ENCODE measurements at places on chromosomes 1 and 21.
A peak's percentile ranks its signal among the peaks of the same experiment; 100 is the strongest.

GRCh38 chr1:29974316-29974724 is 738.0 kb downstream of the PTPRU start:
- no peak for DNase-seq

DNA sequence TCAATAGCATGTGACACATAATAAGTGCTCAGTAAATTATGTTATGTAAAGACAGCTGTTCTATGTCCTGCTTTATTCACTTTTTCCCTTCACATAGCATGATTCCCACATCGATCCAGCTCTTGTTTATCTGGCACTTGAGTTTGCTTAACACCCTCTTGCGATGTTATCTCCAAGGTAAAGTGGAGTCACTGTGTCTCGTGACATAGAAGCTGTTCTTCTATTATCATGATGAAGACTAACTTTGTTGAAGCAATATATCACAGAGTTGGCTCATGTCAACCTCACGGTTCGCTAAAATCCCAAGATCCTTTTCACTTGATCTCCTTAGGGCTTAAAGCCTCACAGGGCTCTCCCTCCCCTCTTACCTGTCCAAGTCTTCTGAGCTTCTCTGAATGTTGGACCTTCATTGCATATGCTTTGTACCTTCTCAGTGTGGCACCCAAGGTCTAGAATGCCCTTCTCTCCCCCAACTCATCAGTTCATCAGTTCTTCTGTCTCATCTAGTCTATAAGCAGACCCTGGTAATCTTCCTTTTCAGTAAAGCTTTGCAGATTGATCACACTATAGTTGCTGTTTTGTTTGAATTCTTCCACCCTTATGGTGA is 38.0 kb downstream of the PLXNA2 start:
- no peak for DNase-seq

DNA sequence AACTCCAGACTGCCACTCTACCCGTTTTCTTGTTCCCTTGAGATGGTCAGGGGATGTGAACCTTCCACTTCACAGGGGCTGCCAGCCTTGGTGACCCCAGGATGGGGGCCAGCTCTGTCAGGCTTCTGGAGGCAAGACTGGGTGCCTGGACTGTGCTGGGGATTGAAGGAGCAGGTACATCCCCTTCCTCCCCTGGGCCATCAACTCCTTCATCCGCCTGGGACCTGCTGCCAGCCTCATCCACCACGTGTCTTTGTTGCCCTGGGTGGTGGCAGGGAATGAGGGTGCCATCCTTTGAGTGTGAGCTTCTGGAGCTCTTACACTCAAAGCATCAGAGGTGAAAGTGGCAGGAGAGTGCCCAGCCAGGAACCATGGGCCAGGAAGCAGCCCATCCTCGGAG is 139.6 kb downstream of the IGSF21 start:
- DNase-seq: no peak

DNA sequence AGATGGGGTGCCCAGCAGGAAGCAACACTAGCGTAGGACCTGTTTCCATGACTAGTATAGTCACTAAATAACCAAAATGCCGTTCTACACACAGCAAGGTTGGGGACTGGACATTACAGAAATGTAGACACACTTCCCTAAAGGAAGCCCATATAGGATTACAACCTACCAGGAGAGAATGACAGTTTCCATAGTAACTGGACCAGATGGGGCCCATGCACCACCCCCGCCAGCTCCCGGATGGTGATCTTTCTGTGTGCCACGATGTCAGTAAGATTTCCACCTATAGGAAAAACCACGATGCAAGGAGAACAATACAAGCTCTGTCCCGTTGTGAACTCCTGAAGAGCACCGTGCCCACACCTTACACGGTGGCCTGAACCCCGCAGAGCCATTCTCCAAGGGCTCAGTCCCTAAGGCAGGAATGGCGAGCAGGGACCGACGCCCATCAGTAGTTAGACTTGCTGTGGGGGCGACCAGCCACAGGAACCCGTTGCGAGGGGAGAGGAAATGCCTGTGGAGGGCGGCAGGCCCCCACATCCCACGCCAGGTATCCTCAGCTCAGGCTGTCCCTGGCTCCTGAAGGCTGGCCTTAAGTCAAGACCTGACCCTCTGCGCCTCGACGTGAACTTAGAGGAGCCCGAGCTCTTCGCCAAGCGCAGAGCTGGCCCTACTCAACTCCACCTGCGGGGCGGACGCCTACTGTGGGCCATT is 13.6 kb upstream of the CEP85 start:
- no peak for DNase-seq

GRCh38 chr1:39981385-39981784 is 26.4 kb downstream of the MFSD2A start:
- no peak for DNase-seq

- DNase-seq: no peak
Measured at GRCh38 chr1:22489278-22489677, 37.6 kb downstream of the ZBTB40 start.

DNA sequence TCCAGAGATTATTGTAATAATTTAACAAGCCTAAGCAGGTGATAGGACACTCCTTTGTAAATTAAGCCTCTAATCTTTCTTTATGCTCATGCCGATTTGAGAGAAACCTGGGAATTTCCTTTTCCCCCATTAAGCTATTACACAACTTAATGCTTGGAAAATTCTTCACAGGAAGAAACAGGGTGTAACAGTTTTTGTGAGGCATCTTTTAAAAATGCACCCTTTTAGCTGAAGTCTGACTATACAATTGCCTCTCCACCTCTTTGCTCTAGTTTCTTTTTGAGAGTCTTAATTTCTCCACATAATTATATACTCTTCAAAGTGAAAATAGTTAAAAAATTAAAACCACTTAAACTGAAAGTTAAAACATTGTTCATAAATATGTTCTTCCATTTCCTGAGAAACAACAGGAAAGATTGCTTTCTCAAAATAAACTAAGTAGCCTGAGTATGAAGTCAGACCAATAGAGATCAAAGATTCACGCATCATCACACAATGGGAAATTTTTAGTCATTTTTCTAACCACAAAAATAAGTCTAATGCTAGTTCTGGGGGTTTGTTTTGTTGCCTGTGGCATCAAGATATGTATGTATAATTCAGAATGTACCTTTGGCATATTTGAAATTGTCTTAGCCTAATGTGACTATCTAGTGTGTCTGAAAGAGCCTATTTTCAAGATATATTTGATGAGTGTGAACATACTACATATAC is 34.7 kb downstream of the LRRC8D start:
- no peak for DNase-seq

DNA sequence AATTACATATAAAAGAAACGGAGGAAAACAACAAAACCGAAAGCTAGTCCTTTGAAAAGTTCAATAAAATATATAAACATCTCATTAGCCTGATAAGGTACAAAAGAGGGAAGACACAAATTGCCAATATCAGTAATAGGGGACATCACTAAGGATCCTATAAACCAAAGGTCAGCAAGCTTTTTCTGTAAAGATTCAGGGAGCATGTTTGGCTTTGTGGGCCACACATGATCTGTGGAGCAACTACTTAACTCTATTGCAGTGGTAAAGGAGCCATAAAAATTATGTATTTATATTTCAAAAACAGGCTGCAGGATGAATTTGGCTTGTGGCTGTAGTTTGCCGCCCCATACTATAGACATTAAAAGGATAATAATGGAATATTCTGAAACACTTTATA is 5.5 kb upstream of the NSUN4 start:
- DNase-seq: no peak

GRCh38 chr1:13700521-13701270 is 708 bp downstream of the PRDM2 start:
- peak; percentile 1 for DNase-seq

DNA sequence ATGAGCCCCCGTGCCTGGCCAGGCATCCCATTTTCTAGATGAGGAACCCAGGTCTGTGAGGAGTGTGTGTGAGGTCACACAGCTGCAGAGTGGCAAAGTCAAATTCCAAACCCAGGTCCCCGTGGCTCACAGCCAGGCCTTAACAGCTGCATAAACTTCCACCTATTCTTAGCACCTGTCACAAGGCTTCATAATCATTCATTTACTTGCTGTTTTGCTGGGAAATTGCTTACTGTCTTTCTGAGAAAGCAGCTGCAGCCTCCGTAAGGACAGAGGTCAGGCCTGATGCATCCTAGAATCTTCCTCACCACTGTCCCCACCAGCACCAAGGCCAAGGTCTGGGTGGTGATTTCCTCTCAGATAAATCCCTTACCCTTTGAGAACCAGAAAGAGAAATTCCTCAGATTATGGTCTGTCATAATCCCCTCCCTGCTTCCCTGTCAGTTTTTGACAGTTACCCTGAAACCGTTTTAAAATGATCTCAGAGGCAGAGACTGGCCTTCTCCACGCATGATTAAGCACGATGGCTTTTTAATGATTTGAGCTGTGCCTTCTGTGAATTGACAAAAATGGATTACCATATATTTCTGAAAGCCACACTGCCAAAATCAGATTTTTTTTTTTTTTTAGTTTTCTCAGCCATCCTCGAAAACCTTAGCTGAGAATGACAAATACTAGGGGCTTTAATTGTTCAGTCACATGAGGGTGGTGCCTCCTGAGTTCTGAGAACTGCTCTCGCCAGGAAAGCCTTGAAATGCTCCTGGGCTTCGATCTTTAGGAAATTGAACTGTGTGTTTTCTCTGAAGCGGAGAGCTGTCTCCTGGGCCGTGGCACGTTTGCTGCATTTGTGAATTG is 70.0 kb upstream of the SELENON start:
- no peak for DNase-seq

DNA sequence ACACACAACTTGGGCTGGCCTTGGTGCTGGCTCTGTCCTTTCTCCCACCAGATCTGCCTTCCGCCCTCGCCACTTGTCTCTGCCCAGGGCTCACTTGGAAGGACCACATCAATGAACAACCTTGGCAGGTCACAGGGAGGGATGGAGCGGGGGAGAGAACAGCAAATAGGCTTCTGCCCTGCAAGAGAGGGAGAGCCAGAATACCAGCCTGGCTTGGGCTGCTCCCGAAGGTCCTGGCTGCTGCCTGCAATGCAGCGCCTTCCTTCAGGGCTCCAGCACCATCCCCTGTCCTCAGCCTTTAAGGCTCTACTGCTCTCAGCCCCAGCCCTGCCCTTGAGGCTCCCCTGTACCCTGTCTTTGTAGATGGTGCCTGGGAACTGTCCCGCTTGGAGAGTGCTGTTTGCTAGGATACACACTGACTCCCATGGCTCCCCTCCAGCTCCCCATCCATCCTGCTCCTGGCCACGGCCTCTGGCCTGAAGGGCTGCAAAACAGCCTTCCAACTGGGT is 43.8 kb downstream of the HIVEP3 start:
- DNase-seq: no peak

DNA sequence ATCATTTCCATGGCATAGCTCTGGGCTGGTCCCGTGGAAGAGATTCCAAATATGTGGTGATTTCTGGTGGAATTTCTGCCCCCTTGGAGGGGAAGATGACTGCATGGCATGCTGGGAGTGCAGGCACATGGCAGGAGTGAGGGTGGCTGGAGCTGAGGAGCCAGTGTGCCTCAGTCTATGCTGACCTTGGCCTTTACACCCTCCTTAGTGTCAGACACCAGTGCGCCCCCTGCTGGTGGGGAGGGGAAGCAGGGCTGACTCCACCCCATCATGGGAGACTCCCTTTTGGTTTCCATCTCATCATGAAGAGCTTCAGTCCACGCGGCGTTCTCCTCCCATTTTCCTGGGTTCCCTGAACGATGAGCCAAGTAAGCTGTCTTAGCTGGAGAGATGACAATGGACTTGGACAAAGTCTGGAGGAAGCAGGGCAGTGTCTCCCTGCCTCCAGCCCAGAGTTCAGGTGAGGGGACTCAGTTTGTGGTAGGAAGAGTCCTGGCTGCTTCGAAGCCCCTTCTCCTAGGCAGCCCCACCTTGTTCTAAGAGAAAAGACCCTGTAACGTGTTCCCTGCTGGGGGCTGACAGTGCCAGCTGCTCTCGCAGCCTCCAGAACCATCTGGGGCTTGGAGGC is 10.3 kb downstream of the ALX3 start:
- DNase-seq: peak; percentile 42

DNA sequence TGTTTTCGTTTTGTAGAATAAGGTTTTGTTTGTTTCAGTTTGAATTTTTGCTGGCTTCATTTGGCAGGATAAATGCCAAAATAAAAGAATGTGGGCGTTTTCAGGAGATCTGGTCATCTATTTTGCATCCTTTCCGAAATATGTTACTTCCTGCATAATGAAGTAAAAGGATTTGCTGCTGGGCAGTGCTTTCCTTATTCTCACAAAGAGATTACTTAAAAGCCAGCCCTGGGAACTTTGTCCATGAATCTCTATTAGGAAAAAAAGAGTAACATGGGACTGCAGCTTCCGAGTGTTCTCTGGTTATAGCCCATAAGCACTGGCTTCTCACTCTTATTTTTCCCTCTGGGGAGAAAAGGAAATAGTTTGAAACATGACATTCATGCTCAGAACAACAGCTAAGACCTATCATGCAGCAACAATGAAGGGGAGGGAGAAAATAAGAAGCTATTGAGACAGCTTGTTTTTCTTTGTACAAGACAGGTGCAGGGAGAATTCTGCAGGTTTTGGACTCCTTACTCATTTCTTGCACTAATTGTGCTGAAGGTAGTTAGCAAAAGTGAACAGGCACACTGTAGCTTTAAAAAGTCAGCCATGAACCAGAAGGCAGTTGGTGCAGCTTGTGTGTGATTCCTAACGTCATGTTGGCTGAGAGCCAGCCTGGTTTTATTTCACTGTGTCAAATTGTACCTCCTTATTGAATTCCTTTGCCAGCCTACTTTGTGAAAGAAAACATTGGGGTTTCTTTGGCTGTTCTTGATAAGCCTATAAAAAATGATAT is at the start of gene SAMD13:
Gene SAMD13, plus strand, starts transcription at position 705 of the 781 bp plus-strand sequence. CDS start 1,527 bp downstream, outside the sequence.
- DNase-seq: no peak

DNA sequence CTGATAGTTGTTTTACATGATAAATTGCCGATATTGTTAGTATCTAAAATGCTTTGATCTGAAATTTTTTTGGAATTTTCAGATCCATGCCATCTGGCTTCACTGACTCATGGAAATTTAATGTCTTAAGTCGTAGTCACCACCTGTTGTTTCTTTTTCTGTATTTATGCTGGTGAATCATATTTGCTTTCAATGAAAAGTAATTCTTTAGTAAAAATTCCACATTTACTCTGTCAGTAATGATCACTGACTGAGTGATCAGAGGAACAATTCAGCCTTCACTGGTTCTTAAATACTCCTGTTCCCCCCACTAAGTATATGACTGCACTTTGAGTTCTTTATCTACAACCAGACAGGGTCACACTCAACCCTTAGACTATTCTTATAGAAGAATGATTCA is 185.6 kb upstream of the NRIP1 start:
- no peak for DNase-seq

GRCh38 chr1:12163210-12163609 is 3.6 kb upstream of the TNFRSF1B start:
- DNase-seq: no peak

- no peak for DNase-seq
Measured at GRCh38 chr1:164950541-164950986, 391.6 kb downstream of the PBX1 start.

- no peak for DNase-seq
Measured at GRCh38 chr1:43425045-43425444, 28.7 kb downstream of the HYI start.

- DNase-seq: no peak
Measured at GRCh38 chr1:231194843-231195516, 33.1 kb downstream of the TRIM67 start.

DNA sequence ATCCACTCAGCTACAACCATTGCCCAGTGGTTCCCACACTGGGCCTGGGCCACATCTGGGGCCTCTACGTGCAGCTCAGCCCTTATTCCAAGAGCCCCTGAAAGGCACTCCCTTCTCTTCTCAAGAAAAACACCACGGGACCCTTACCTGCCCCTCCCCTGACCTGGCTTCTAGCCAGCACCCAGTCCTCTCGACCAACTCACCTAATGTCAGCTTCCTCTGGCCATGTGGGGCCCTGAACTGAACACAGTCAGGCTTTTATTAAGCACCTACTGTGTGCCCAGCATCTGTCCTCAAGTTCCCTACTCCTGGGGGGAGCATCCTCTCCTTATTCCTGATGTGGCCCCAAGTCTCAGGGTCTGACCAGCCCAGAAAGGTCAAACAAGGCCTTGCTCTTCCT is 208.4 kb downstream of the MATN1 start:
- no peak for DNase-seq

Measured in stimulated activated CD4-positive, alpha-beta T cell treated with anti-CD3 and anti-CD28 coated beads, Interleukin-1b, Interleukin-23, amount 100 ng/mL, for 1 hour (primary cell).